Ureter (tissue), 1 donor: ENCODE measurements at places on chromosomes 12 and 14.

DNA sequence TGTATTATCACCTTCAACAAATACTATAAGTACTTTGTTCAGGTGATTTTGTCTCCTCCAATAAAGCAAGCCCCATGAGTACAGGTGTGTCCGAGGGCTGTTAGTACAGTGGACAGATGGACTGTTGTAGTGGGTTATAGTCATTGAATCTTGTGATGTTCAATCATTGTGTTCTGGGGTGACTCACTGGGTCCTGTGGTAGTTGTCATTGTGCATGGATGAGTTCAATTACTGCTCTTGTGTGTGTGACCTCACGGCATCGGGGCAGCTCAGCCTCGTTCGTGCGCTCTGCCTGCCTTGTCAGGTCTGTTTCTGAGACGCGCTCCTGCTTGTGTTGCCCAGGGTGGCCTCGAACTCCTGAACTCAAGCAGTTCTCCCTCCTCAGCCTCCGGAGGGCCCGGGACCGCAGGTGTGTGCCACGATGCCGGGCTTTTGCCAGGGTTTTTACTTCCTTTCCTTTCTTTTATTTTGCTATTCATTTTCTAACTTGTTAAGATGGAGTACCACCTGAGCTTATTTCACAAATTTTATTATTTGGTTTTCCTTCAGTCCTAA lies 72.2 kb downstream of the DDX51 start:
- no peak for DNase-seq

DNA sequence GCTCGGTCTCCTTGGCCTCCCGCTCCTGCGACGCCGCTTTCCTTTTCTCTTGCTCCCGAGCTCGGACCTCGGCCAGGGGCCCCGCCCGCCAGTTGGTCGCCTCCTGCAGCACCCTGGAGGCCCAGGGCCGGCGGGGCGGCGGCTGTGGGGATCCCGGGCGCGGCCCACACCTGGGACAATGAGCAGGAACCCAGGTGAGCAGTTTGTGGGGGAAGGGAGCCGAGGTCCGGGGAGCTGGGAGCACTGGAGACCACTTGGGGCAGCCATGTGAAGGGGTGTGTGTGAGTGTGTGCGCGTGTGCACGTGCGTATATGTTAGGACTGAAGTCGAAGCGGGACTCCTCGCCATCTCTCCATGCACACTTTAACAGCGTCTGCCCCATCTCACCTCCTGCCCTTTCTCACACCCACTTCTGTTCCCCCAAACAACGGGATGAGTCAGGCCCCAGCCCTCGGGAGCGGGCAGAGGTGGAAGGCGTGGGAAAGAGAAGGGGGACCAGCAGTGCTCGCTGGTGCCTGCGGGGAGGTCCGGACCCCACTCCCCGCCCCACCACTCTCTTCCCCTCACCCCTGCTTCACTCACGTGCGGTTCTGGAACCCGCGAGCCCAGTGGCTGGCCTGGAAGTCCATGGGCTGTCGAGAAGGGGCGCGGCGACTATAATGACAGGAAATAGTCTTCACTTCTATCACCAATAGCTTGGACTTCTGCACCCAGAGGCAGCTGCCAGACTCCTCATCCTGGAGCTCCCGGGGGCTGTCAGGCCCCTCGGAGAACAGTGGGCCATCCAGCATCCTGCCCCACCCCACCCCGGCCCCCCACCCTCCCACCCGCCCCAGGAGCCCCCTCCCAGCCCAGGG lies 450 bp downstream of the DDN start:
- DNase-seq: no peak

- no peak for DNase-seq
These were observed 13.4 kb upstream of the ITPR2 start for GRCh38 chr12:26846416-26846815.

DNA sequence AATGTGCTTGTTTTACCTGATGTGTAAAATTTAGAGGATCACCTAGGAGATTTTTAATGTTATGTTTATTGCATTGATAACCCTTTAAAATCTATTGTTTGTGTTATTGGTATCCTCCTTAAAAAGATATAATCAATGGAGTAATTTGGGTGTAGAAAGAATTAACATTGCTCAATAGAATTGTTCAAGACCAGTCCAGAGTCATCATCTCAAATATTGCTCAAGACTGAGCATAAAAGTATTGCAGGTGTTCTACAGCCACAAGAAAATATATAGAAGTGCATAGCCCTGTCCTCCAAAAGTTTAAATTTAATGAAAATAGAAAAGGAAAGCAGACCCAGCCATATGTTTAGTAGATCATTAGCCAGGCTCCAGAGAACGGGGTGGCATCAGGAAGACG lies 102.5 kb upstream of the ARID2 start:
- DNase-seq: no peak

GRCh38 chr14:52185178-52185577 lies 82.3 kb upstream of the PTGDR start:
- DNase-seq: no peak

- DNase-seq: no peak
These were observed 106.4 kb upstream of the TBX5 start for GRCh38 chr12:114512351-114512750.

DNA sequence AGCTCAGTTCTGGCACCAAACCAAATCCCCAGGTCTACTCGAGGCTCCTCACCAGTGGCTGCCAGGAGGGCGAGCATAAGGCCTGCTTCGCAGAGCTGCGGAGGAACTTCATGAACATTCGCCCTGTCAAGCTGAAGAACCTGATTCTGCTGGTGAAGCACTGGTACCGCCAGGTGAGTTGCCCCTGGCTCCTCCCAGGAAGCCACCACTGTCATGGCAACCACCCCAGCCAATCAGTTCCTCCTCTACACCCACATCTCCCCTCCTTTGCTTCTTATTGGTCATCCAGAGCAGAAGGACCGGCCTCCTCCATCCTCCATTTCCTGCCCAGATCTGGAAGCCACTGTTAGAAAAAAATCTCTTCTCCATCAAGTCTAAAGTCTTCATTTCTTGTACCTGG lies 17.2 kb upstream of the OAS2 start:
- DNase-seq: no peak

GRCh38 chr14:52906141-52906601 lies 44.7 kb downstream of the FERMT2 start:
- DNase-seq: no peak
